HCT116 (cell line): ENCODE measurements at places on chromosomes 3 and 15.

DNA sequence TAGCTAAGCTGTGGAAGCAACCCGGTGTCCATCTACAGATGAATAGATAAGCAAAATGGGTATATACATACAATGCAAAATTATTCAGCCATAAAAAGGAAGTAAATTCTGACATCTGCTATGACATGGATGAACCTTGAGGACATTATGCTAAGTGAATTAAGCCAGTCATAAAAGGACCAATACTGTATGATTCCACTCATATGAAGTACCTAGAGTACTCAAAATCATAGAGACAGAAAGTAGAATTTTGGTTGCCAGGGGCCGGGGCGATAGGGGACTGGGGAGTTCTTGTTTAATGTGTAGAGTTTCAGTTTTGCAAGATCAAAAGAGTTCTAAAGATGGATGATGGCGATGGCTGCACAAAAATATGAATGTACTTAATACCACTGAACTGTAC is 10.3 kb downstream of the EID1 start:
- H3K4me3 ChIP-seq = no peak overlapping the region
- no peak overlapping the region for H3K27ac ChIP-seq
- H3K27me3 ChIP-seq = no peaks in the 10 kb centered on the region

GRCh38 chr3:41915353-41915752 is 46.5 kb downstream of the ULK4 start:
- no peaks in the 10 kb centered on the region for H3K27me3 ChIP-seq
- H3K36me3 ChIP-seq = no peaks in the 10 kb centered on the region
- no peak overlapping the region for H3K4me3 ChIP-seq
- H3K27ac ChIP-seq = no peak overlapping the region
- H3K4me1 ChIP-seq = no peaks in the 10 kb centered on the region

- H3K4me1 ChIP-seq = no peaks in the 10 kb centered on the region
- no peak overlapping the region for H3K4me3 ChIP-seq
- no peak for DNase-seq
- H3K36me3 ChIP-seq = no peaks in the 10 kb centered on the region
- H3K27ac ChIP-seq = no peak overlapping the region
Measured at GRCh38 chr15:56839641-56840040, 78.8 kb upstream of the TCF12 start.

DNA sequence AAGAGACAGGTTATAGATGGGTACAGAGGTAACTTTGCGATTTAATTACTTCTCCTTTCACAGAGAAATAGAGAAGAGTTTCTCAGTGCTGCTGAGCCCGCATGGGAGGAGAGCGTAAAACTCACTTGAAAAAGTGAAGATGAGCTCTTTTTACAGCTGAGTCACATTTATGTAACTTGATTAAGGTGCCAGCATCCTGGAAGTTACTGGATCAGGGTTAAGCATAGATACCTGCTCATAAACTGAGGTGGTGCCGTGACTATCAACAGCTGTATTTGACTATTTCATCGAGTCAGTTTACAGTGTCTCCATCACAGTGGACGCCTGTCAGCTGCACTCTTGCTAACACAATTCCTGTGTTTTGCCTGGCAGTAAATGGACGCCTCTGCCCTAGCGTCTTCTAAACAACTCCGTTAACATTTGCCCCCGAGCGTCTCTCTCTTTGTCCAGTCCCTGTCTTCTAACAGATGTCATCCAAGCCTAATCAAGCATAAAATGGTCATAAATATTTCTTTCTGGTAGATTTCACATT is 414.6 kb downstream of the FOXP1 start:
- H3K36me3 ChIP-seq = no peaks in the 10 kb centered on the region
- no peak overlapping the region for H3K4me3 ChIP-seq

DNA sequence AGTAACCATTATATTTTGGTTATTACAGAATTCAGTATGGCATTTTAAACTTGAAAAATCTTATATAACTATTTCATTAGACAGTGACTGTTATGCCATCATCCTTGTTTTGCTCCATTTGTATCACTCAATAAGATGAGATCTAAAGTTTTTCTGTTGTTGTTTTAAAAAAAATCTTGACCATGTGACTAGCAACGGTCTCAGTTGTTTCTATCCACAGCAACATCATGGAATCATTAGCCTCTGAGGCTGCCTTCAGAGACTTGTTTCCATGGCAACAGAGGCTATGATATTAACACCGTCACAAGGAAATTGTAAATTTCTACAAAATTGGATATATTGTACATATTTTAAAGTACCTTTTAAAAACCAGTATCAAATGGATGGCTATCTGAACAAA is 129.8 kb downstream of the DLG1 start:
- no peaks in the 10 kb centered on the region for H3K27me3 ChIP-seq
- H3K4me3 ChIP-seq = no peak overlapping the region
- H3K27ac ChIP-seq = no peak overlapping the region
- H3K36me3 ChIP-seq = no peaks in the 10 kb centered on the region
- DNase-seq = no peak
